ENCODE measurements at places on chromosomes 6 and 20.

- DNase-seq = peak; percentile 44
Measured at GRCh38 chr20:2213401-2213800, 82.4 kb upstream of the TGM3 start.

DNA sequence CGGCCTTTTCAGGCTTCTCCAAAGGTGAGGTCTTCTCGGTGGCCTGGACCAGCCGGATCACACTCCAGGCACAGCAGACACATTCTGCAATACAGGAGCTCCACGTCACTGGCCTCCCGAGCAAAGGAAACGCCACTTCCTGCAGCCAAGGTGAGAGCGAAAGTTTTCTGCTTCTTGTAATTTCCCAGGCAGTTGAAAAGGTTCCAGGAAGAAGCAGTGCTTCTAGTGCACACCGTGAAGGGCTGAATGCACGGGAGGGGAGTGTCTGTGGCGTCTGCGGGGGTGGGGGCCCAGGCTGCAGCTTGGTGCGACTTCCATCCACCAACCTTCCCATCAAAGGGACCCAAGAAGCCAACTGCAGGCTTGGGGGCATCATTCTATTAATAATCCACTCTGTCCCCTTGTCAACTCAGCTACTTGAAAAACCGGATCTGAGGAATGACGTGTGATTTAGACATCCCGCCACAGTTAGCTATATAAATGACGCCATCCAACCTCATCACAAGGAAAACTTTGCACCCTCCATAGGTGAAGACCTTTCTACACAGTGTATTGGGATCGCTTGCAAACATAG is 61.1 kb downstream of the NFATC2 start:
- no peak for DNase-seq

DNA sequence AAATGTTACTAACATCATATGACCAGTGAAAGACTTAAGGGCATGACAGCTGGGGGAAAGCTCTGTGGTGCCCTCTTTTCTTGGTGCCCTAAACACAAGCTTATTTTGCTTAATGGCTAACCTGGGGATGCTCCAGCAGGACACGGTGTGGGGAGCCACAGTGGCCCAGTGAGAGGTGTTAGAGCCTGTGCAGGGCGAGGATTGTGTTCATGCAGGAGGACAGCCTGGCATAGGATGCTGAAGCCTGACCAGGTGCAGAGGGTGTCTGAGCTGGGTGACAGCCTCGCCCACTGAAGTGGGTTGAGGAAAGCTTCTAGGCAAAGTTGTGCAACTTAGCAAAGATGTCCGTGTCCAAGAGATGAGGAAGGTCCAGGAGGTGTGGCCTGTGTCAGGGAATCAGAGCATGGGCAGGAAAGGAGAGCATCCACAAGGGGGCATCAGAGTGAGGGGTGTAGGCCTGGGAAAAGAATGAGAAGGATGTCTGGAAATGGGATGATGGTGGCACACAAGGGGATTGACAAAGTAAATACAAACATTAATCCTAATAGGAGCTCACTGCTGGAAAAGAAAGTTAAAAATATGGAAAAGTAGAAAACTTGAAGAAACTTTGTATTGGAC is 33.9 kb downstream of the SLC17A4 start:
- peak; percentile 46 for DNase-seq

- DNase-seq = no peak
Measured at GRCh38 chr6:26241033-26241895, 123.7 kb upstream of the BTN3A2 start.

DNA sequence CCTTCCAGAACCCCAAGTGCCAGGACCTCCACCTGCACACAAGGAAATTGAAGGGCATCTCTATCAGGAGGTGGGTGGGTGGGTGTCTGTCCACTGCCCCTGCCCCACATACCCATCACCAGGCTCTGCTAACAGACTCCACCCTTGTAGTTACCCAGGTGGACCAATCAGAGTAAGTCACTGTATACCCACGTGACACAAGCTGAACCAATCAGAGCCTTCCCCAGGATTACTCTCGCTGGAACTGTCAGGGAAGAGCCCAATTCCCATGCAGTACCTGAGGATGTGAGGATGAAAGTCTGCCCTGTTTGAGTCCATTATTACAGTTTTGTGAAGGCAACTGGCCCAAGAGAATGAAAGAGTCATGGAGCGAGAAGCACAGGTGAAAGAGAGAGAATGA is 4.2 kb downstream of the OCSTAMP start:
- DNase-seq = no peak

Data from RPMI8226 (cell line).